Stimulated activated CD4-positive, alpha-beta T cell treated with anti-CD3 and anti-CD28 coated beads, TNF-alpha, amount 100 ng/mL, for 48 hours (primary cell): ENCODE measurements at places on chromosomes 7 and 10.

DNA sequence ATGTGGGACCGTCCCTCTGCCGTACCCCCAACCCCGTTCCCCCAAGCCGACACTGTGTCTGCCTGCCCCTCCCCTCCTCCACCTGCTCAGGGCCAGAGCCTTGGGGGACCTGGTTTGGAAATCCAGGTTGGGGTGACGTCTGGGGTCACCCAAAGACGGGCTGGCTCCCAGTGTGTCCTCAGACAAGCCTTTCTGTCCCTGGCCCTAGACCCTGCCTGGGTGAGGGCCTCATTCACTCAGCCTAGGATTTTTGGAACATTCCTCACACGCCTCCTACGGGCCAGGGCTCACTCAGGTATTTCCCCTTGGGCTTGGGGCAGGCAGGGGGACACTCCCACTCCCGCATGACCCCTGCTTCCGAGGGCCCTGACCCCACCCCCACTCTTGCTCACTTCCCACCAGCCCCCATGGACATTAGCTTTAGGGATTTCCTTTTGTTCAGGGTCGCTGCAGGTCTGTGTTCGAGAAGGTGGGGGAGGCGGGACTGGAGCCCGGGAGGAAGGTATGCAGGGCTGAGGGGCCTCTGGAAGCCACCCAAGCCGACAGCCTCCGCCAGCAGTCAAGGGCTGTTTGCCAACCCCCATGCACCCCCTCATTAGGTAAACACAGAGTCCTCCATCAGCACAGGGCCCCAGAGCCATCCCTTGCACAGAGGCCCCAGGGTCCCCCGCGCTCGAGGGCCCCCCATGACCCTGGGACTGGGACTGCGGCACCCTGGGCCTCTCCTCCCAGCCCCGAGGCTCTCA lies 35.1 kb downstream of the PDGFA start:
- DNase-seq, result no peak

GRCh38 chr10:10584161-10584560 lies 433.5 kb upstream of the CELF2 start:
- no peak for DNase-seq

DNA sequence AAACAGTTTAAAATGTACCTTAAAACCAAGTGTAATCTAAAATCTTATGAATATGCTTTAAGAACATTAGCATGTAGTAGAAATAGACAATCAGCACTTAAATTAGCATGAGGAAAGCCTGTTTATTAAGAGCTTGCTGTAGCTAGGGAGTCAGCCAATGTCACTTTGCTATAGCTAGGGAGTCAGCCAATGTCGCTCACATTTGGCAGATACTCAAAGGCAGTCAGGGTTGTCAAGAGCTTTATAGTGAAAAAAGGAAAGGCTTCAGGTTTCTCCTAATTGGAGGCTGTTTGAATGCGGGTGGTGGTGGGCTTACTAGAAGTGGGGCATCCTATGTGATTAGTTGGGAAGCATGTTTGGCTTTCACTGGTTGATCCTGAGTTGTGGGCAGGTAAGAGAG lies 226.2 kb upstream of the DGKB start:
- DNase-seq, result no peak

GRCh38 chr10:73791871-73792400 lies 6.5 kb downstream of the ZSWIM8 start:
- no peak for DNase-seq

DNA sequence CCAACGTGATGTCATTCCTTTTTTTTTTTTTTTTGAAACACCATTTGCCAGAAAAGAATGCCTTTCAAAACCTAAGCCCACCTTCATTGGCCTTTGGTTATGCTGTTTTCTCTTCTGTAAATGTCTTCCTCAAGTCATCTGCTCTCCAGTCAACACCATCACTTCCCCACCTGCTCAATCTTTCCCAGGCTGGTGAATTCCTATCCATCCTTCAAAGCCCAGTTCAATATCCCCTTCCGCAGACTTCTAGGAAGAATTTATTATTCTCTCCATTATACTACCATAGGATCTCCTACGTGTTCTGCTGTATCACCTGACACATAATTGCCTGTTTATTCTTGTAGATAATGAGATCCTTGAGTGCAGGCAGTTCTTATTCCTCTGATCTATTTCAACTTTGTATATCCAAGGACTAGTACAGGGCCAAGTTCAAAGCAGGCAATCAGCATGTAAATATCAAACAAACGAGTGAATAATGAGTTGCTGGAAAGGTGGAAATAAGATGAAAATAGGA lies 73.5 kb upstream of the PRR15 start:
- no peak for DNase-seq

GRCh38 chr7:29422829-29423228 lies 140.8 kb upstream of the PRR15 start:
- DNase-seq, result no peak

DNA sequence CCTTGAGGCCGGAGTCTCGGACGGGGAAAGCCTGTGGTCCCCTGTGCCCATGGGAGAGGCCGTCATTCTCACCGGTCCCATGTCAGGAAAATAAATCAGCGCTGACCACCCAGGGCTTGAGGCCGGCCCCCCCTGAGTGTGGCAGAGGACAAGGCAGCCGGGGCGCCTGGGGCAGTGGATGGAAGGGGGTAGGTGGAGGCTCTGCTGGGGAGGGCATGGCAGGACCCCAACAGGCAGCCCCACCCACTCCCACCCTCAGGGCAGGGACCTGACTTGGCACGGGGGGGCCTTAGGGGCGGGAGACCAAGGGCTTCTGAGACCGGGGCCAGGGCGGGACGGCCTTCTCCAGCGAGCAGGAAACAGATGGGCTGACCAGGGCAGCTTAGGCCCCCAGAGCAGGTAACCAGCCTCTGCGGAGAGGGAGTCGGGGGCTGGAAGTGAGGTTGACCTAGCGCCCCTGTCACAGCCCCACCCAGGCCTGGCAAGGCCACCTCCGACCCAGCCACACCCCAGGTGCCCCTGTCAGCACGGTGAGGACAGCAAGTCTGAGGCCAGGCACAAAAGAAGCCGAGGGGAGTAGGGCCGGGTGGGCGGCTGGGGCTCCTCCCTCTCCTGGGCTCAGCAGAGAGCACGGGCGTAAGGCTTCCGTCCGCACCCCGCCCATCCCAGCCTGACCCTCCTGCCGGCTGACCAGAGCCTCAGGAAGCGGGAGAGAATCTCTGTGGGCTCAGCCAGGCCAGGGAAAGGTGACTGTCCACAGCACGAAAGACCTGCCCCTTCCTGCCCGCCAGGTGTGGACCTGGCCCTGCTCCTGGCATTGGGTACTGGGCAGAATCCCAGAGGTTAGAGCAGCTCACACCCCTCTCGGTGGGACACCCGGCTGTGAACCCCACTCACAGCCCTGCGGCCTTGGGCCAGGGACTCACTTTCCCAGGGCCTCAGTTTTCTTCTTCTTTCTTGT lies 87.4 kb downstream of the FOXL3 start:
- no peak for DNase-seq

- no peak for DNase-seq
Observed at GRCh38 chr7:85475071-85475470, 288.2 kb upstream of the SEMA3D start.

GRCh38 chr10:16585103-16585502 lies 63.4 kb upstream of the C1QL3 start:
- DNase-seq, result no peak

DNA sequence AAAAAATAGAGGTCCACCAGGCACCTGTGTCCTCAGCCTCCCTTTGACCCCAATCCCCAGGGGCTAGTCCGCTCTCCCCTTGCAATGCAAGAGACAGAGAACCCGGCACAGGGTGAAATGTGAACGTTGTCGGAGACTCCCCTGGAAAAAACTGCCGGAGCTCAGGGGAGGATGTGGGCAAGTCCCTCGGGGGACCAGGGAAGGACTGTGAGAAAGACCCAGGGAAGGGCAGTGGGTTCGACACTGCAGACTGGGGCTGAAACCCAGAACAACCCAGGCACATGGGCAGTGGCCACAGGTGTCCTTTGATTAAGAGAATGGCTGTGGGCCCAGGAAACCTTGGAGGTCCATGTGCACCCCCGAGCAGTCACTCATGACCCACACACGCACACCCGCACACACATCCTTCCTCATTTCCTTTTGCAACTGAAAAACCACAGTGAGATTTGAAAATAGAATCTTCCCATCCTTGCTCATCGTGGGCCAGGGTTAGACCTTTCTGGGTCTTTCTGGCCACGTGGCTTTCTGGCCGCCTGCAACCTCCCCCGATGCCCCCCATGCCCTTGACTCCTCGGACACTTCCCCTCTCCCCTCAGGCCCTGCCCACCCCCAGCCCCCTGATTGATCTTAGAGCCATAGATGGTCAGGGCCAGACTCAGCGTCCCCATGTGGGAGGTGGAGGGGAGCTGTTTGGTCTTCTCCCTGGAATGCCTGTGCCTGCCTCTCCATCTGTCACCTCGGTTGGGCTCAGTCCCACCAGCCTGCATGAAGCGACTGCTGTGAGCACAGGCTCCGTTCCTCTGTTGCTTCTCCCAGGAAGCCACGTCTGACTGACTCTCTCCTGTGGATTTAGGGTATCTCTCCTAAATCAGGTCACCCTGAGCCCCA lies 7.9 kb downstream of the LAT2 start:
- DNase-seq, result no peak

DNA sequence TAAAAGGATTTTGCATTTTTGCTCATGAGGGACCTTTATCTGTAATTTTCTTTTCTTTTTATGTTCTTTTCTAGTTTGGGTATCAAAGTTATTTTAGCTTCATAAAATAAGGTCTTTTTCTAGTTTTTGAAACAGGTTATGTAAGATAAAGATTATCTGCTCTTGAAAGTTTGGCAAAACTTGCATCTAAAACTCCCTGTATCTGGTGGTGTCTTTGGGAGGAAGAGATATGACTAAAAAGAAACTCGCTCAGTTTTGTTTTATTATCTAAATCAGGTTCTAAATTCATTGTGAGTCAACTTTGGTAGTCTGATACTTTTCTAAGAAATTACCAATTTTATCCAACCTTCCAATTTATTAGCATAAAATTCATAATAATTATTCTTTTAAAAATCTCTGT lies 55.1 kb downstream of the VCL start:
- no peak for DNase-seq

DNA sequence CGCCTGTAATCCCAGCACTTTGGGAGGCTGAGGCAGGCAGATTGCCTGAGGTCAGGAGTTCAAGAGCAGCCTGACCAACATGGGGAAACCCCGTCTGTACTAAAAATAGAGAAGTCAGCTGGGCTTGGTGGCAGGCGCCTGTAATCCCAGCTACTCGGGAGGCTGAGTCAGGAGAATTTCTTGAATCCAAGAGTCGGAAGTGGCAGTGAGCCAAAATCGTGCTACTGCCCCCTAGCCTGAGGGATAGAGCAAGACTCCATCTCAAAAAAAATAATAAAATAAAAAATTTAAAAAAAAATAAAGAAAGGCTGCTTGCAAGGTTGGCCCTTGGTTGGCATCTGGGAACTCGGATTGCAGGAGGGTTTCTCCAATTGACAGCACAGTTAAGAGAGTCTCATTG lies 221.6 kb downstream of the DGKI start:
- DNase-seq, result no peak

DNA sequence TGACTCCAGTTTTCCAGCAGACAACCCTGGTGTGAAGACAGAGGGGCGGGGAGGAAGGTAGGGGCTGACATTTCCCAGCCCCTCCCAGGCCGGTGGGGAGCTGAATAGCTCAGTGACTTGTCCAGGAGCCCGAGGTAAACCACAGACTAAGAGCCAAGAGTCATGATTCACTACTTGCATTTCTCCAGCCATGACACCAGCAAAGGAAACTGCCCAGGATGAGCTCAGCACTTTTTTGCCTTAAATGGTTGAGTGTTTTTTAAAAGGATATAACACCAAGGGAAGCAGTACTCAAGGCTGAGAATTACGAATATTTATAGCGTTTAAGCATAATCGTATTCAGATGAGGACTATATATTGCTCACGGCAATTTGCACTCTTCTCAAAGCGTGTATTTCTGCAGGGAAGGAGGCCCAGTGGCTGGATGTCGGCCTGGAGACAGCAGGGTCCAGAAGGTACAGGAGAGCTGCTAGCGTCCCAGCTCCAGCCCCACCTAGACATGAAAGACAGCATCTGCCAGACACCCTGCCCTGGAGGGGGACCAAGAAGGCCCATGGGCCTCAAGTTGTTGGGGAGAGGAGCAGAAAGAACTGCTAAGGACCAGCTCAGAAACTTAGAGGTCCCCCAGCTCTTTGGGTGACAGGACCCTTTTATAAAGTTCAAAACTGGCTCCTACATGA lies 141.4 kb downstream of the GRID1 start:
- DNase-seq, result no peak

GRCh38 chr7:99190359-99191009 lies 17.4 kb downstream of the KPNA7 start:
- DNase-seq, result no peak

- no peak for DNase-seq
Observed at GRCh38 chr10:14749070-14749809, 25.5 kb downstream of the FAM107B start.

GRCh38 chr10:102608487-102608886 lies 35.8 kb upstream of the TRIM8 start:
- no peak for DNase-seq

DNA sequence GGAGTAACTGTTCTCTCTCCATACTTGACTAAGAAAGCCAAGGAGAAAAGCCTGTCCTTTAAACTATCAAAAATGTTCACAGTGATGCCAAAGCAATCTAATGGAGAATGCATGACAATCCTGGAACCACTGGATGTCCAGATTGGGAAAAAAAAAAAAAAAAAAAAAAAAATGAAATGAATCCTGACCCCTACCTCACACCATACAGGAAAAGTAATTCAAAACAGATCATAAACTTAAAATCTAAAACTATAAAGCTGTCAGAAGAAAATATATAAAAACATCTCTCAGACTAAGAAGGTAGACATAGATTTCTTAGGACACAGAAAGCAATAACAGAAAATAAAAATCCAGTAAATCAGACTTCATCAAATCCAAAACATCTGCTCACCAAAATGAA lies 18.4 kb downstream of the FBXW4 start:
- no peak for DNase-seq

GRCh38 chr7:80635998-80636397 lies 2.4 kb upstream of the CD36 start:
- DNase-seq, result no peak

DNA sequence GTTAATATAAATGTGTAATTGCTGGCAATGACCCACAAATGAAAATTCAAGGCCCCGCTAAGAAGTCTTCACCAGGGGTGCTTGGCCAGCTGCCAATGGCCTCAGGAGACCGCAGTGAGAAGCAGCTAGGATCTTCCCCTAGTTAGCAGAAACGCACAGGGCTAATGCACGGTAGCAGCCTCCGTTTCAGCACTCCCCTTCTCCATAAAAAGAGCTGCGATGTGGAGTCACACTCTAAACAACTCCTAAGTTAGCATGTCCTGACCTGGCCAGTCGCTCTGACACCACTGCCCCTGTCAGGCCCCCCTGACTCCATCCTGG lies 139.0 kb downstream of the SEPTIN14 start:
- DNase-seq, result no peak

- DNase-seq, result no peak
Observed at GRCh38 chr10:7411671-7412128, 866 bp upstream of the SFMBT2 start.
